ENCODE measurements at places on chromosomes 12 and 14. TPM values are rescaled to one million over a fixed set of nuclear protein-coding genes. Genes with fewer than 3 reads are reported as not detected.

Gene NINJ2
- 4.8 TPM for total RNA-seq

DNA sequence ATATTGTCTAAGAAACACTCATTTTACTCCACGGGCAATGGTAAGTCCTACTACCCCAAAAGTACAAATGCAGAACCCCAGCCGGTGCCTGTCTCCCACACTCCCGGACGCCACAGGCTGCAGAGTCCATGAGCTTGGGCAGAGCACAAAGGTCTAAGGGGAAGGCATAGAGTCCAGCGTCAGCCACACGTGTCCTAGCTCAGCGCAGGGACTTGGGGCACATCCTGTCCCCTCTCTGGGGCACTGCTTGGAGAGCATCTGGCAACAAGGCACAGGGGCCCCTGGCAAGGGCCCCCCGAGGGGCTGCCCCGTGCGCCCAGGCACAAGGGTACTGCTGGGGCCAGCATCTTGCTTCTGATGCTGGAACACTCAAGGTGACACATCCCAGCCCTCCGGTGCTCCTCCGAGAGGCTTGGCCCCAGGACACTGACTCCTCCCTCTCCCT, 58.4 kb downstream of the BCL11B start:
- no peak for DNase-seq

DNA sequence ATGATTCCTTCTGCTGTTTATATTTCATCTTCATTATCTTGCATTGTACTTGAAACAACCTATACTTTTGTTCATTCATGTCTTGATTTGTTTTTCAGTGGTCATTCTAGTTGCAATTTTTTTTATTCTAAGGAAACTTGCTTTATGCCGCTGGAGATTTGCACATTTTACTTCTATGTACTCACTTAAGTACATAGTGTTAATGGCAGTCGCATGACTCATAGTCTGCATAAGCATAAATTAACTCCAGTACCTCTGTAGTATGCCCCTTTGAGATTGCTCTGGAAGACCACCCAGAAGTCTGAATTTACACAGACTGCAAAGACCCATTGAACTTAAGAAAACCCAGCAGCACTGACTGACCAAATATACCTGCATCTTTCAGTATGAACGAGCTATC, 77.0 kb downstream of the MSRB3 start:
- no peak for DNase-seq

- no peak for DNase-seq
These were observed 40.0 kb upstream of the CAPRIN2 start for GRCh38 chr12:30794591-30795409.

Gene BMP4
- total RNA-seq: not detected

GRCh38 chr14:101707068-101707842, 54.3 kb upstream of the PPP2R5C start:
- DNase-seq: peak; percentile 62

DNA sequence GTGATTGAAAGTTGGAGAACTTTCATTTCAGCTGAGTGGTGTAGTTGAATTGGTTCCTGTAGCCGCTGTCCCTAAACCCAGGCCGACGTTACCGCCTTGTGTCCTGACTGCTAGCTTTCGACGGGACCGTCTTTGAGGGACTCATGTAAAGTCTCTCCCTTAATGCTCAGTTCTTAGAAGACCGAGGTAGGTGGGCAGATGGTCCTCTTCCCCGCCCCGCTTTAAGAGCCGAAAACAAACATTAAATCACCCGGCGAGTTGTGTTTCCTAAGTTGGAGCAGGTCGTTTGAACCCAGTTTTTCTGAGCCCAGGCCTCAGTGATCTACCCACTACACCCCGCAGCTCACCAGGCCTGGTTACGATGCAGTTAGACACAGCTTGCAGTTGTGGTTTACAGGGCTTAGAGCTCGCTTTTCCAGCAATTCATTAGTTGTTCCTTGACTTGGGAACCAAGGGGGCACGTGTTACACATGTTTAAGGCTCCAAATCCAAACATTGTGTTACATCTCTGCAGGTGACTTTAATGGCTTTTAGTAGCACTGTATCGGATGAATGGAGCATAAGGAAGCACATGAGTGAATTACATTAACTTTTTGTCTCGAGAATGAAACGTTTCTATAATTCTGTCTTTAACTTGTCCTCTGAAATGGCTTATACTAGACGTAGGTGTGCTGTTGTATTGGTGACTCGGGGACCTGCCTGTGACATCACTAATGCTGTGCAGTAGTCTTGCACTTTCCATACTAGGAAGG, 790 bp downstream of the NEDD1 start:
- DNase-seq: peak; percentile 9

DNA sequence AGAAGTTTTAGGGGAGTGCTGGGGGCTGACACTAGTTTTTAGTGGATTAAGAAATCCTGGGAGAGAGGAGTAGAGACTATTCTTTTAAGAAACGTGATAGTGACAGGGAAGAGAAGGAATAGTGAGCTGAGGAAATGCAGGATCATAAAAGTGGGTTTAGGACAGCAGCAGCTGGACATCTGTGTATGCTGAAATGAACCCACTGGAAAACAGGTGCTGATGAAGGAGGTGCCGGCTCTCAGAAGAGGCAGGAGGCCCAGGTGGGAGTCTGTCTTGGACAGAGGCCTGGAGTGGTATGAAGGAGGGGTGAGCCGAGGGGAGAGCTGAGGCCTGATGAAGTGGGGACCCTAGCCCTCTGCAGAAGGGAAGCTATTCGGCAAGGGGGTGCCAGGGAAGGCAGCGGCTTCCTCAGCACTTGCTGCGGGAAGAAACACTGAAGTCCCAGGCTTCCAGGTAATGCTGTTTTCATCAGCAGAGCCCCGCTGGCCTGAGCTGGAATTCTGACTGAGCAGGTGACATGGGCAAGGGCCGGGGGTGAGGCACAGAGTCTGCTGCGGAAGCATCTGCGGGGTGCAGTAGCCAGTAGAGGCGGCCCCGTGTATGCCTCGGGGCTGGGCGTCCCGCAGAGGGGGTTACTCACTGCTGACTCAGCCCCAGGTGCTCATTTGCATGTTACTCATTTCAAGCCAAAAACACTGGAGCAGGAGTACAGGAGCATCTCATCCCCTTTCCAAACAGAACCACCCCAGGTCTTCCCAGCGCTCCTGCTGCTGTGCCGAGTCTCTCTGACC, 89.7 kb downstream of the TMCC3 start:
- no peak for DNase-seq

DNA sequence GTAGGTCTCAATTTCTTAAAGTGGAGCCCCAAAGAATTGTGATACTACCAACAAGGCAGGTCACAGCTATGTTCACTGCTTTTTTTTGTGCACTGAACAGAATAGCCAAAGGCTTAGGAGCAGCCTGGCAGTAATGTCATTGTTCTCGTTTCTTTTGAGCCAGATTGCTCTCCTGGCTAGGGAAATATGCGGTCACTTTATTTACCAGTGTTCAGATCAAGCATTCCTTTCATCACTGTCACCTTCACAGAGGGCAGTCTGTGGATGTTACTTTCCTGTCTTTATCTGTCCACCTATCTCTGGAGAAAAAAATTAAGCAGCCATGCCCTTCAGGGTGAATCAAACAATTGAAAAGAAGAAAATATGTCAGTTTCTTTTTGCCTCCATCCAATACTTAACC, 159.6 kb downstream of the BTG1 start:
- no peak for DNase-seq
